A549 treated with dexamethasone at 1 μM for 4 hours (cell line): ENCODE measurements at places on chromosomes 12 and 14. TPM values are rescaled to one million over a fixed set of nuclear protein-coding genes. Genes with fewer than 3 reads are reported as not detected.

Gene SERPINA10
- 0.04 TPM in 1 of 5 replicates, not detected in the others for total RNA-seq

Gene FBXL14
- total RNA-seq, result 7.4 to 12.5 TPM (median 11.0 TPM) in 5 replicates

Gene TEX52
- not detected in 5 replicates for total RNA-seq

Gene SERPINA9
- total RNA-seq, result not detected in 5 replicates

Gene ACVRL1
- 0.07 to 0.18 TPM (median 0.11 TPM) in 5 replicates for total RNA-seq

Gene TRAF3
- 13.8 to 20.7 TPM (median 19.8 TPM) in 5 replicates for total RNA-seq

Gene KRT79
- 0.06 to 0.17 TPM (median 0.06 TPM) in 3 of 5 replicates, not detected in the others for total RNA-seq

Gene JAG2
- total RNA-seq, result 13.3 to 26.5 TPM (median 24.7 TPM) in 5 replicates

Gene VWF
- 0.03 to 0.31 TPM (median 0.24 TPM) in 5 replicates for total RNA-seq

Gene GLS2
- 0.07 to 0.28 TPM (median 0.11 TPM) in 5 replicates for total RNA-seq

Gene RHOJ
- not detected in 5 replicates for total RNA-seq

Gene GLIPR1L1
- not detected in 5 replicates for total RNA-seq
